Glomerular endothelial cell (primary cell): ENCODE measurements at places on chromosomes 13 and 19.

DNA sequence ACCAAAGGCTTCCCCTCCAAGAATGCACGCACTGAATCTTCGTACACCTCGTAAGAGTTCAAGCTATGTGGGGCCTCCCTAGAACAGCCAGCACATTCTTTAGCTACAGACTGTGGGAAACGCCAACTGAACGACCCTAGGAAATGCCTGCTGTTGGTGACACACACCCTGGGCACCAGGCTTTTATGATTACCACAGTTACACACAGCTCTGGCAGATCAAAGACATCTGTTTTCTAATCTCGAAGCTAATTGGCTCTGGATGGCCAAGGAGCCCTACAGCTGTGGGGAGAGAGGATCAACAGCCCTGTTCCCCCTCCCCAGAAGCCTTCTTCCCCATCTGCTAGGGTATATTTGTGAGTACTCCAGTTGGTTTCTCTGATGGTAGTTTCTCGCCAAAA is 123.0 kb downstream of the COL4A1 start:
- no peak for DNase-seq

GRCh38 chr13:76474966-76475365 is 411.2 kb downstream of the KCTD12 start:
- no peak for DNase-seq

GRCh38 chr19:32977280-32977679 is 5.2 kb downstream of the FAAP24 start:
- DNase-seq, result no peak

GRCh38 chr13:51525567-51526167 is 58.6 kb upstream of the WDFY2 start:
- no peak for DNase-seq

- DNase-seq, result no peak
These were observed 29.7 kb downstream of the NAXD start for GRCh38 chr13:110644892-110645521.

GRCh38 chr19:41910992-41911888 is 17.0 kb downstream of the ERFL start:
- no peak for DNase-seq

- no peak for DNase-seq
These were observed 397.5 kb downstream of the DIAPH3 start for GRCh38 chr13:59766236-59766635.

DNA sequence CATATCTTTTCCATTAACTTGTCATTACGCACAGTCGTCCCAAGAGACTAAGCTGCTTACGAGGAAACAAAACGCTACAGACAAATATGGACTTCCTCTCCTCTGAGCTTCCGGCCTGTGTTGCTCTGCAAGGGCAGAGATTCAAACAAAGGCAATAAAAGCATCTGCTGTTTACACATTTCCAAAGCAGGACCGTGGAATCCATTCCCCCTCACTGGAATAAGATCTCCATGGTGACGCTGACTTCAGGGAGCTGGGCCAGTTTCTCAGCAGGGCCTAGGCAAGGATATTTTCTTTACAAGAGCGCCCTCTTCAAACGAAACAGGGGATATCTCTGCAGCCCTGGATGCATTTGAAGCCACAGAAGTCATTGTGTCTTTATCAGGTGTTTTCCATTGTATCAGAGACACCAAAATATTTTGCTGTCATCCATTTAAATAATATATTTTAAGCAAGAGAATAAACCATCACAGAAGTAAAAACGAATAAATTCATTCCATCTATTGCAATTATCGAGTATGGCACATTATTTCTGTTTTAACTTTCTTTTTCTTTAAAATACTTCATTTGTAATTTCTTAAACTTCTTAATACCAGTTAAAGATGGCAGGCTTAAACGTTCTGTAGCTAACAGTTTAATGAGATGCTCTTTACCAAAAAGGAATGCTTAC is 177.5 kb downstream of the DCLK1 start:
- DNase-seq, result peak; percentile 84

DNA sequence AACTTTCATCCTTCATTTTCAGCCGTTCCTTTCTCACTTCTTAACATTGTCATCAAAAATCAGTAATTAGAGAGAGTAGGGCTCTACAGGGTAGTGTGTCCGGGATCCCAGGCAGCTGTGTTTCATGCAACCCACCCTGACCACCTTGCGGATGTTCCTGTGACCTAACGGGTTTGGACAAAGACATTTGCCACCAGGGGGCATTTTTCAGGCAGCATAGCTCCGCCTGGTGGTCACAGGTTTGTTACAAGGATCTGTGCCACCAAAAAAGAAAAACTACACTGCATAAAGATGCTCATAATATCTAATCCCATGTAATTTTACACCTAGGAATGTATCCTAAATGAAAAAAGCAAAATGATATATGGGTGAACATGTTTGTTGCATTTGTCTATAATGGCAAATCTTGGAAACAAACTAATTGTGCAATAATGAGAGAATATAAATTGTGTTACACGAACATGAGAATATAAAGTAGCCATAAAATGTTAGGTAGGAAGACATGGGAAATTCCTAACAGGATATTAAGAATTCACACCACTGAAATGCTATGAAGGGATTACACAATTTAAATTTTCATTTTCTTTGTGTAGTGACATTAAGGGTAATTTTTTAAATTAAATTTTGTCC is 123.0 kb downstream of the SLC7A1 start:
- DNase-seq, result peak; percentile 34

DNA sequence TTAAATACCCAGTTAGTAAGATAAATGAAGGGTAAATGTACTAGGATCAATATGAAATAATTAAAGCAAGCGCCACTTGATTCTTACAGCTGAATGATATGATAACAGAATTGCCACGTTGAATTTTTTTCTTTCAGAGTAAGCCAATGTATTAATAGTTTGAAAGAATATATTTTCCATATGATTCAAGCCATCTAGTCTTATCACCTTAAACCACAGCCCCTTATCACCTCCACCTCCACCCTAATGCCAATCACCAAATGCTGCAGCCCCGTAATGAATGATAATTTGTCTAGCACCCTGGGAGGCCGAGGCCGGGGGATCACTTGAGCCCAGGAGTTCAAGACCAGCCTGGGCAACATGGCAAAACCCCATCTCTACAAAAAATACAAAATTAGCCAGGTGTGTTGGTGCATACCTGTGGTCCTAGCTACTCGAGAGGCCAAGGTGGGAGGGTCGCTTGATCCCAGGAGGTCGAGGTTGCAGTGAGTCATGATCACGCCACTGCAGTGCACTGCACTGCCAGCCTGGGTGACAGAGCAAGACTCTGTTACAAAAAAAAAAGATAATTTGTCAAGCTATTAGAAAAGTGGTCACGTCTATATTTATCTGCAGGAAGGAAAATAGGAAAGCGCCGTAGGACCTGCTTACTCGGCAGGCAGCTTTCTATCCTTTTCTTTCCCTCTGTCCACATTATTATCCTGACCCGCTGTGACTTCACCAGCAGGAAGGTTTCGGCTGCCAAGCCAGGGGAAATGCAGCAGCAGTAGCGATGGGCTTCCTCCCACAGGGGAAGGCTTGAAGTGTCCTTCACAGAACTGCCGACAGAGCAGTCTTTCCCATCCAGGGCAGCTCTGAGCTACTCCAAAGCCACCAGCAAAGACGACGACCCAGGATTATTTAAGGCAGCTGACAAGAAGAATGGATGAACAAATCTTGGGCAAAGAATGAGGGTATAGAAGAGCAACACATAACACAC is 19.7 kb upstream of the CLN5 start:
- DNase-seq, result no peak

- DNase-seq, result no peak
These were observed 3.1 kb downstream of the ADGRE1 start for GRCh38 chr19:6890401-6890913.

GRCh38 chr13:50843257-50844083 is at the start of gene DLEU7:
TSS of gene DLEU7 (minus strand) at chr13:50843692. CDS start at chr13:50843646, 46 bp downstream.
- DNase-seq, result no peak

DNA sequence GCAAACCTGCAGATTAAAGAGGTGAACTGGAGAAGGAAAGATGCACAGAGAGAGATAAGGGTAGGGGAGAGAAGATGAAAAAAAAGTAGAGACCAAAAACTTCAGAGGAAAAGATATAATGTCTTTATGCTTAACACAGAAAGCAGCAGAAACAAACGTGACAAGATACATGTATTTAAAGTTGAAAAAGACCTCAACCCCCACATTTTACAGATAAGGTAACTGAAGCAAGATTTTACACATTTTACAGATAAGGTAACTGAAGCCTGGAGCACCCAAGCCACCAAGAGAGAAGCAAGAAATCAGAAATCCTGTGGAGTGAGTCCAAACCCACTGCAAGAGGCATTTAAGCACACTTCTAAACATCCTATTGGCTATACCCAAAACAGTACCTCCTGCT is 185.3 kb downstream of the TBC1D4 start:
- DNase-seq, result no peak

DNA sequence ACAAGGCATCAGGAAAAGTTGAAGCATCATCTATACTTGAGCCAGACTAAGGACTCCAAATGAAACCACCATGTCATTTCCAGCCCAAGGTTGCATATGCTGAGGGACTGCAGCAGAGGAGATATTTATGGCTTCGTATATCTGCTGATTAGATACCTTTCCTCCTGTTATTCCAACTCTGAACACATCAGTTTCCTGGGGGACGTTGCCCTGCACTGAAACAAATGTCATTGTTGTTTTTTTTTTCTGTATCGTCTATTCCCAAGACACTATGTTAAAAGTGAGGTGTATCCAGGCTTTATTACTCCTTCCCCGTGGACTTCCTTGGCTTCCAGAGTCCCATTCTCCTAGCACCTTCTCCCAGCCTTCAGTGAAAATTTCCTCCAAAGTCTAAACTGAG is at the start of gene OR7A17:
TSS of gene OR7A17 (minus strand) at position 101 of the 400 bp plus-strand sequence. CDS start 4,777 bp downstream, outside the sequence.
- DNase-seq, result no peak

- DNase-seq, result no peak
These were observed 79.1 kb upstream of the SPATA13 start for GRCh38 chr13:24081387-24081786.

- DNase-seq, result no peak
These were observed 15.1 kb downstream of the PRAM1 start for GRCh38 chr19:8487137-8487851.

- DNase-seq, result no peak
These were observed 11.1 kb upstream of the CEACAM16 start for GRCh38 chr19:44687888-44688287.

DNA sequence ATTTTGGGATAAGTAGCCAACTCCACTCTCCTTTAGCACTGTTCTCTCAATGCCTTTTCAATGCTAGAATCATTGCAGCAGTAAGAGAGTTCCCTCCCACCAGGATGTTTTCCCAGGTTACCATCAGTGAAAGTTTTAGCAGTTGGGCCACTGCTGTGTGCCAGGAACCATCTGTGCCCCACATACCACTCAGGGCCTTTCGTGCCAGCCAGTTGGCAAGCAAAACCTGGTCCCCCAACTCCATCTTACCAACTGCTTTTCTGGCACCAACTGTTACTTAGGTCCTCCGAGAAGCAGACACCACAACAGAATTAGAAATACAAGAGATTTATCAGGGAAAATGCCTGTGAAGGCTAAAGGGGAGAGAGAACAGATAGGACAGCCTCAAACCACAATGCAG is 533.4 kb upstream of the NBEA start:
- no peak for DNase-seq

DNA sequence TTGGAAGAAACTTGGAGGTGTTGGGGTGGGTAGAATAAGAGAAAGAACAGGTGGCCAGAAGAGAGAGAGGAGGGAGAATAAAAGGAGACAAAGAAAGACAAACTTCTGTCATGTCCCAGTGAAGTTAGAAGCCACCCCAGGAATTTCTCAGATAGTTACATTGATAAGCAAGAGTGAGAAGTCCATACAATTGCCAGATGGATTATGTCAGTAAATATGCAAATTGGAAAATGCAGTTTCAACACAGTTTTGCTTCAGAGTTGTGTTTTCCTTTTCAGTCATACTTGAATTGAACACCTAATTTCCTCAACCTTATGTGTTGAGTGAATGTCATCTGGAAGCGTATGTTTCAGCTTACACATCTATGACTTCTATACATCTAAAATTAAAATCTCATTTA is 139.2 kb downstream of the RXFP2 start:
- DNase-seq, result no peak

- no peak for DNase-seq
These were observed 277.9 kb downstream of the TSHZ3 start for GRCh38 chr19:31071136-31071855.

DNA sequence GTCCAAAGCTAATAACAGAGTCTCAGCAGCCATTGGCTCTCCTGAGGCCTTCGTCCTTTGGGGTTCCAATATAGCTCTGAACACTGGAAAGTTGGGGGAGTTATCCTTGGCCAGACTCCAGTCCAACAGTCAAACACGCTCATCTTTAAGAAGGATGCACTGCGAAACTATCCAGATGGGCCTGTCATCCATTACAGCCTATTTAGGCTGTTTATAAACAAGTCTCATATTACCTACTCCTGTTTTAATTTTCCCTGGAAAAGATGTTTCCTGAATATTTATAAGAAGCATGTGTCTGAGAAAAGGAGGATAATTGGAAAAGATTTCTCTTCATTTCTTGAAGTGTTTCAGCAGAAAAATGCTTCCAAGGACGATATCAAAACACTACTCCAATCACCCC is 170.7 kb downstream of the DCT start:
- DNase-seq, result no peak

GRCh38 chr13:27266917-27267316 is 3.7 kb upstream of the RASL11A start:
- DNase-seq, result no peak

DNA sequence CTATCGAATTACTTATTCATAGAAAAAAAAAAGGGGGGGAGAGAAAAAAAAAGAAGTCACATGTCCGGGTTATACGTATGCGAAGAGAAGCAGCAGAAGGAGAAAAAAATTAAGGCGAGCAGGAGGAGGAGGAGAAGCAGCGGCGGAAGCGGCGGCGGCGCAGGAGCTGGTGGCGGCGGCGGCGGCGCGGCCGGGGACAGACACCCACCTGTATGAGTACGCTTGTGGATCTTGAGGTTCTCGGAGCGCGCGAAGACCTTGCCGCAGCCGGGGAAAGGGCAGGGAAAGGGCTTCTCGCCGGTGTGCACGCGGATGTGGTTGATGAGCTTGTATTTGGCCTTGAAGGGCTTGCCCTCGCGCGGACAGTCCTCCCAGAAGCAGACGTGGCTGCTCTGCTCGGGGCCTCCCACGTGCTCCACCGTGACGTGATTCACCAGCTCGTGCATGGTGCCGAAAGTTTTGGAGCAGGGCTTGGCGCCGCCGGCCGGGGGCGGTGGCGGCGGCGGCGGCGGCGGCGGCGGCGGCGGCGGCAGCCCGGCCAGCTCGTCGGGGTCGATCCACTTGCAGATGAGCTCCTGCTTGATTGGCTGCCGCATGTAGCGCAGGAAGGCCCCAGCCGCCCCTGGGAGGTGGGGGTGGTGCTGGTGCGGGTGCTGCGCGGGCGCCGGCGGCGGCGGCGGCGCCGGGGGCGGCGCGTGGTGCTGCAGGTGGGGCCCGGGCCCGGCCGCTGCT is 1.5 kb downstream of the ZIC5 start:
- no peak for DNase-seq

GRCh38 chr19:46428239-46429135 is at the start of gene PNMA8C:
TSS of gene PNMA8C (minus strand) at chr19:46428936. CDS start at chr19:46428359, 577 bp downstream.
- no peak for DNase-seq

DNA sequence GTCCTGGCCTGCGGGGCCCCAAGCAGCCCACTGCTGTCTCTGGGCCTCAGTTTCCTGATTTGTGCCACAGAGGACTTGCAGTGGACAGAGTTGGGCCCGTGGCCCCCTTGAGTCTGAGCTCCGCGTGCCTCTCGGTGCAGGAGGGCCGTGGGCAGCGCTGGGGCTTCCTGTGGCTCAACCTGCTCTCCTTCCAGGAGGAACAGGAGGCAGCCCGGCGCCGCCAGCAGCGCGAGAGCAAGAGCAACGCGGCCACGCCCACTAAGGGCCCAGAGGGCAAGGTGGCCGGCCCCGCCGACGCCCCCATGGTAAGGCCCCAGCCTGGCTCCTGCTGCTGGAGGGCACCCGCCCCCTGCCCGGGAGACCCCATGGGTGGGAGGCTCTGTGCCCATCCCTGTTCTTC is 25.9 kb downstream of the PLEKHJ1 start:
- no peak for DNase-seq

GRCh38 chr13:74646091-74646490 is 511.9 kb upstream of the KLF12 start:
- no peak for DNase-seq
